ENCODE measurements at places on chromosomes 4 and X. TPM values are rescaled to one million over a fixed set of nuclear protein-coding genes. Genes with fewer than 3 reads are reported as not detected.

CXCL9 gene
- 1.3 TPM for total RNA-seq

GAGE12C gene
- total RNA-seq, result not detected

AFAP1 gene
- 46.2 TPM for total RNA-seq

DNA sequence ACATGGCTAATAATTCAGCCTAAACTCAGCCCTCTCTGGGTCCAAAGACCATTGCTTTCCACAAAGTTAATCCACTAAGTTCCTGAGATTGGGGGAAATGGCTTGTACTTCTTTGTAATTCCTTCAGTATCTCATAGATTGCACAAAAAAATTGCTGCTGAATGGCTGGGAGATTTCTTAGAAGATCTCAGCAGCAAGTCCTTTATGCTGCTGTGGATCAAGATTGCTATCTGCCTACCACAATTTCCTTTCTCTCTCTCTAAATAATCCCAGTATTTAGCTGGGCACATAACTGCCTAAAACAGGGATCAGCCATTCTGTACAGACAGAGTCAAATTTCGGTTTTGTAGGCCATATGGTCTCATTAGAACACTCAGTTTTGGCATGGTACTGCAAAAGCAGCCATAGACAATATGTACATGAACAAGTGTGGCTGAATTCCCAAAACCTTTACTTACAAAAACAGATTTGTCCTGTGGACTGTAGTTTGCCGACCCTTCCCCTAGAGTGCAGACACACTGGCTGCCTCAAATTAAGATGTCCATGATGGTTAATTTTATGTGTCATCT lies 18.5 kb upstream of the HOPX start:
- DNase-seq, result no peak

GRCh38 chr4:69689599-69689998 lies 36.6 kb upstream of the UGT2A1 start:
- no peak for DNase-seq

DNA sequence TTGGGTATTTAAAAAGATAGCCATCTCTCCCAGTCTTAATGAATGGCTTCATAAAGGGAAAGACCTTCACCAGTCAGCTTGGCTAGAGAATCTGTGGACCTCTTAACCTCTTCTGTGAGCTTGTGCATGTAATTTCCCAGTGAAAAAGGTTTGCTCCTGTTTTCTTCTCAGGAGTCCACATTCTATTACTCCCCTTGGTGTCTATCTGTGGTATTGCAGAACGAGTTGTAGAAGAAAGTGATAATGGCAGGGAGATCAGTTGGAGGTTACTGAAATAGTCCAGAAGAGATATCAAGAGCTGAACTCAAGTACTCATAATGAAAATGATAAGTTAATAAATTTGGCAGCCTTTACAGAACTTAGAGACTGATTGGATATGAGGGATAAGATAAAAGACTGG lies 16.5 kb upstream of the VAMP7 start:
- DNase-seq, result no peak

DNA sequence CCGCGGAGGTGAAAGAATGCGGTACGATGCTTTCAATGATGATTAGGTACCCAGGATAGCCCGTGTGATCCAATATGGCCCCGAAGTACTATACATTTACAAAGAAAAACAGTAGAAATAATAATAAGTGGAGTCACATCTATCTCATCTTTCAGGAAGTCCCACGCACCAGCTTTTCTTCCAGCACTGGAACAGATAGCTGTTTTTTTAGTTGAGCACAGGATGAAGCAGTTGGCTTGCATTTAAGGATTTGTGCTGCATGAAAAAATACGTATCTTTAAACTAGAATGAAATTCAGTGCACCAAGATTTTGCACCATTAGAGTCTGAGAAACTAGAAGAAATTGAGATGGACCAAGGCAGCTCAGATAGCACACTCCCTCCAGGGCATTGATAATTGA lies 44.1 kb downstream of the SMIM20 start:
- DNase-seq, result no peak

GRCh38 chr4:175656649-175657048 lies 155.4 kb downstream of the GPM6A start:
- no peak for DNase-seq

Measured in left colon (tissue), 2 donors.